ENCODE measurements at places on chromosomes 7 and 10.

DNA sequence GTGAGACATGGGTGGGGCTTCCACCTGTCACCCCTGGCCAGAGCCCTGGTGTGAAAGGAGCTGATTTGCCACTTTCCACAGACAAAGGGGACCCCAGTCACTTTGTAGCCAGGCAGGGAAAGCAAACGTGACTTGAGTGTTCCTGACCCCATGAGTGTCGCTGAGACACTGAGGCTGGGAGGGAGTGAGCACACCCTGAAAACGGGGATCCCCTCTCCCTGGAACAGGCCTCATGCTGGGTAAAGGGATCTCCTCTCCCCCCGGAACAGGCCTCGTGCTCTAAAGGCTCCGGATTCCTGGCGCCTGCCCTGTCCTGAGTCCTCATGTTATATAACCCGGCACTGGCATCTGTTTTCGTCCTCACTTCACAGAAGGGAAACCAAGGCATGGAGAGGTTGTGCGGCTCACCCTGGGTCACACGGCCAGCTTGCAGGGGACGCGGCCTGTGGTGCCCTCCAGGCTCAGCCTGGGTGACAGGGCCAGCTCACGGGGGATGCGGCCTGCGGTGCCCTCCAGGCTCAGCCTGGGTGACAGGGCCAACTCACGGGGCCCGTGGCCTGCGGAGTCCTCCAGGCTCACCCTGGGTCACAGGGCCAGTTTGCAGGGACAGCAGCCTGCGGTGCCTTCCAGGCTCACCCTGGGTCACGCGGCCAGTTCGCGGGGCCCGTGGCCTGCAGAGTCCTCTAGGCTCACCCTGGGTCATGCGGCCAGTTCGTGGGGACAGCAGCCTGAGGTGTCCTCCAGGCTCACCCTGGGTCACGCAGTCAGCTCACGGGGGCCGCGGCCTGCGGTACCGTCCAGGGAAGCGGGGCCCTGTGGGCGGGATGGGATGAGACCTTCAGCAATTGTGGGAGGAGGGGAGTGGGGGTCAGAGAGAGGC, 104.7 kb downstream of the PDGFA start:
- DNase-seq: no peak

- DNase-seq: no peak
These were observed 3.0 kb upstream of the HMX2 start for GRCh38 chr10:123144697-123145541.

DNA sequence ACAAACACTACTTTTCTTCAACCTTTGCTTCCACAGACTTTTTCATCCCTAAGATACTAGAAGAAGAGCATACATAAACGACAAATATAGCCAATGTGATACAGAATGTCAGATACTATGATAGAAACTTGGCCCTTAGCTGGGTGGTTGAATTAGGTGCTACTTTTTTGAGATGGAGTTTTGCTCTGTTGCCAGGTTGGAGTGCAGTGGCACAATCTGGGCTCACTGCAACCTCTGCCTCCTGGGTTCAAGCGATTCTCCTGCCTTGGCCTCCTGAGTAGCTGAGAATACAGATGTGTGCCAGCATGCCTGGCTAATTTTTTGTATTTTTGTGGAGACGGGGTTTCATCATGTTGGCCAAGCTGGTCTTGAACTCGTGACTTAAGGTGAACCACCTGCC, 3.5 kb downstream of the PPIA start:
- no peak for DNase-seq

- no peak for DNase-seq
These were observed 67.1 kb downstream of the LSMEM1 start for GRCh38 chr7:112547916-112548315.

- no peak for DNase-seq
These were observed 88.4 kb downstream of the POLR1F start for GRCh38 chr7:19620470-19620869.

DNA sequence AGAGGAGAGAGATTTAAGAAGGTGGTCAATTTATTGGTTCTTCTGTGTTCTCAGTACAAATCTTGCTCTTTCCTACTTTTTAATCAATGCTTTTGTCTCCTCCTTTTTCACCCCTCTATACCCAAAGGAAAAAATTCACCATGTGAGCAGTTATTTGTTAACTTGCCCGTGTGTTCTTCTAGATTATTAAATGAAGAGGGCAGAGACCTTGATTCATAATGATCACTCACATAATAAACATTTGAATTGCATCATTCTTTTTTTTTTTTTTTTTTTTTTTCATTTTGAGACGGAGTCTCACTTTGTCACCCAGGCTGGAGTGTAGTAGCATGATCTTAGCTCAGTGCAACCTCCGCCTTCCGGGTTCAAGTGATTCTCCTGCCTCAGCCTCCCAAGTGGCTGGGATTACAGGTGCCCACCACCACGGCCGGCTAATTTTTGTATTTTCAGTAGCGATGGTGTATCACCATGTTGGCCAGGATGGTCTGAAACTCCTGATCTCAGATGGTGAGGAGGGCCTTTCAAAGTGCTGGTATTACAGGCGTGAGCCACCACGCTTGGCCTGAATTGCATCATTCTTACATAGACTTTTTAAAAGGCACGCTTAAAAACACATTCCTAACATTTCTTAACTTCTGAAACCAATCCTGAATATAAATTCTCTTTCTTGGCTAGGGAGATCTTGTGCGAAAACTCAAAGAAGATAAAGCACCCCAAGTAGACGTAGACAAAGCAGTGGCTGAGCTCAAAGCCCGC, 3.6 kb downstream of the GARS1 start:
- no peak for DNase-seq

- DNase-seq: no peak
These were observed 153.3 kb downstream of the ELMO1 start for GRCh38 chr7:37295401-37295800.

DNA sequence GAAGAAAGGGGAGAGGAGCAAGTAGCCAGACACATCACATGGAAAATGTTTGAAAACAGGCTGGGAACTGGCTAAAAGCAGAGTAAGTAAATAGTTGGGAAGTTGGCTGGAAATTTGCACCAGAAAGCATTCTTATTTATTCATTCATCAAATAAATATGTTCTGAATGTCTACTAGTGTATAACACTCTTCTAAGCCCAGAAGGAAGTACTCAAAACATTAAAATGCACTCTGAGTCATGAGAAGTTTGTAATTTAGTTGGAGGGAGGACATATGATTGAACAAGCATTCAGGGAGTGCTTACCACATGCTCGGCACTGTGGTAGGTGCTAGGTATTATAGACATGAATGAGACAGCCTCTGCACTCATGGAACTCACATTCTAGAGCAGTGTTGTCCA, 37.0 kb upstream of the CNNM1 start:
- DNase-seq: no peak

GRCh38 chr7:140596519-140597427, 43.8 kb downstream of the DENND2A start:
- no peak for DNase-seq

DNA sequence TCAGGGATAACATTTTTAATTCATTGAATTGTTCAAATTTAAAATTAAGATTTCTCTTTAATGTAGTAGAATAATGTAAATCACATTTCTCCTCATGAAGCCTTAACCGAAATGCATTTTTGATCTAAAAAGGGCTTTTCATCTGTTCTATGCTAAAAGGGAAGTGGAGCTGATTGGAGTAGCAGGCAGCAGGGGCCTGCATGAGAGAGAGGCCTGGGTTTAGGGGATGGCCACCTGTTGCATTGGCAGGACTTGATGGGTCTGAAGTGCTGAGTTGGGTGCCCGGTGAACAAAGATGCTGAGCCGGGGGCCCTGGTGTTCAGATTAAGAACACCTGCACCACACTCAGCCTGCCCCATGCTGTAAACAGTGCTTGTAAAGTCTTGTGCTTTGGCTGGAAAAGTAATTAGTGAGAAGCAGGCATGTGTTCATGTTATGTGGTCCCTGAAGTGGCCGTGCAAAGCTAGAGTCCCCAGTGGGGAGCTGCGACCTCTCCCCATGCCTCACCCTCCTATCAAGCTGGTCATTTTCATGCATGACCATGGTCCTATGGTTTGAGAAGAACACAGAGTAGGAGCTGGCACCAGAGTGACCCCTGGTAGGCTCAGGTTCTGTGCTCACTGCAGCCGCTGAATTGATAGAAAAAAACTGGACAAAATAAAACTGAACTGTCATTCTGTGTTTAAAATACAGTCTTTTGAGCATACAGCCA, 124.3 kb downstream of the ADCY1 start:
- DNase-seq: no peak

DNA sequence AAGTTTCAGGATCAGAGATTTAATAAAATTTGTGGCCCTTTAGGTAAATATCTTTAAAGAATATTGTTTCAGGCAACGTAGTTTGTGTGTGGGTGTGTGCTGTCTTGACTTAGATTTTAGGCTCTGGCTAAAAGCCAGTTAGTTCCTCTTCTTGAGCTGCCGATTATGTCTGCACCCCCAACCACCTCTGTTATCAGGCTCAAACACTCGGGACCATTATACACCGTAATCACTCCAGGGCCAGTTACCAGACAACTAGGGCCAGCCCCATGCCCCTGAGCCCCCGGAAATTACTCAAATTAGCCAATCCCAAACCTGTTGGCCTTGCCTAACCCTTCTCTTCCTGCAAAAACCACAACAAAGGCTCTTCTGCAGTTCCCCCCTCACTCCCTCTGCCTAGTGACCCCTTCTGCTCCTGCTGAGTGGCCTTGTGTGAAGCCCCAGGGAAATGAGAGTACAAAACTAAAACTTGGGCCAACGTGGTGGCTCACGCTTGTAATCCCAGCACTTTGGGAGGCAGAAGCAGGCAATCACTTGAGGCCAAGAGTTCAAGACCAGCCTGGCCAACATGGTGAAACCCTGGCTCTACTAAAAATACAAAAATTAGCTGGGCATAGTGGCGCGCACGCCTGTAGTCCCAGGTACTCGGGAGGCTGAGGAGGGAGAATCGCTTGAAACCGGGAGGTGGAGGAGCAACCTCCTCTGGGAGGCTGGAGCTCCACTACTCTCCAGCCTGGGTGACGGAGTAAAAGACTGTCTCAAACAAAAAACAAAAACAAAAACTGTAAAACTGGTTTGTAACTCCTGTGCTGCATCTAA, 9.2 kb upstream of the HNRNPF start:
- no peak for DNase-seq

- DNase-seq: no peak
These were observed 50.5 kb upstream of the TCF7L2 start for GRCh38 chr10:112899391-112900065.

GRCh38 chr10:70169649-70170364, 507 bp downstream of the SAR1A start:
- DNase-seq: no peak

DNA sequence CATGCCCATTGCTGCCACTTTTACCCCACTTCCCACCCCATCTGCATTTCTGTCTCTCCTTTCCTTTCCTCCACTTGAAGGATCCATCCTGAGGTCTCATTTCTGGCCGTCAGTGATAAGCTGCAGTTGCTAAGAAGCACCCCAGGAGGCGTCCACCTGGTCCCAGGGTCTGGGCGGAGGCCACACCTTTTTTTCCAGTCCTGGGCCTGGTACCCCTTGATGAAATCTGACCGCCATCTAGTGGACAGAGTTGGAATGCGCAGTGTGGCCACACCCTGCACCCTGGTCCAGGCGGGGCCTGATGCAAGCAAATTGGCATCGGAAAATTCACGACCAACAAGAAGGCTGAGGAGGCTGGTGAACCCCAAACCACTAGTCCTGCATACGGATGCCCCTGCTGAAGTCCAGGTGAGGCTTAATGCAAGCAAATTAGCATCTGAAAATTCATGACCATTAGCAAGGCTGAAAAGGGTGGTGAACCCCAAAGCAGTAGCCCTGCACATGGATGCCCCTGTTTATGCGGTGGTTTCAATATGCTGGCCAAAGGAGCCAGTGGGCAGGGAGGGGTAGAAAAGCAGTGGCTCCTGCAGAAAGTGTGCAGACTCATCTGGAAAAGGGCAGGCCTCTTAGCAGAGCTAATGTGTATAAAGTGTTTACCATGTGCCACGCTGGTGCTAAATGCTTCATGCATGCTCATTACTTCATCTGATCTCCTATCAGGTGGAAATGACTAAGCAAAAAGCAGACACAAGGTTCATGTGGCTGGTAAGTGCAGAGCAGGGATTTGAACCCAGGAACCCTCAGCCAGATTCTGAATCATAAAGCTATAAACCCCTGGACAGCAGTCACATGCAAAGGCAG, 43.2 kb downstream of the GPAM start:
- peak; percentile 39 for DNase-seq

GRCh38 chr7:23396222-23397015, 73.9 kb downstream of the IGF2BP3 start:
- no peak for DNase-seq

GRCh38 chr10:28995497-28995896, 293.4 kb upstream of the LYZL1 start:
- DNase-seq: no peak

- no peak for DNase-seq
These were observed 29.8 kb downstream of the MTURN start for GRCh38 chr7:30164567-30164966.

DNA sequence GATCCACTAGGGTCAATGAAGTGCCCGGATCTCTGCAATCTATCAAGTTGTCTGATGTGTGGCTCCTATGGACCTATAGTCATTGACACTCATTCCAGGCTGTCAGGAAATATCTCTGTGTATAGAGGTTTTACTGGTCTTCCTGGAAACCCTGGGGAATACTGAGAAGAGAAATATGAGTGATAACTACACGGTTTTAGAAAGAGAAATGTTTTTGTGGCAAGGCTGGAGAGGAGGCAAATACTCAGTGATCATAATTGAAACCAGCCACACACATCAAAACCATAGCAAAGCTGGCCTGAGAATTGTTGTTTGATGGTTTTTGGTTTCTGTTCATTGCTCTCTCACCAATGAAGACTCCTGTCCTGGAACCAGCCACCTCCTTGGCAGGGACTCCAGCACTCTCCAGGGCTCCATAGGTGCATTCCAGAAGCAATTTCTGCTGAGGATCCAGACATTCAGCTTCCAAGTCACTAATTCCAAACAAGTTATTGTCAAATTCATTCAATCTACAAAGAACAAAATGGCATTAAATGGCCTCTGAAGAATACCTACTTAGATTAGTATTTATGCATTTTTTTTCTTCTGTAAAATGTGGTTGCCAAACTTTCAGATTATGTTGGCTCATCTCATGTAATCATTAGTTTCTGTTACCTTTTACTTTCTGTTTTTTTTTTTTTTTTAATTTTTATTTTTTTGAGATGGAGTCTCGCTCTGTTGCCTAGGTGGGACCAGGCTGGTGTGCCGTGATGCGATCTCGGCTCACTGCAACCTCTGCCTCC, 108.6 kb upstream of the ABI1 start:
- no peak for DNase-seq

Measured in stimulated activated CD4-positive, alpha-beta T cell treated with anti-CD3 and anti-CD28 coated beads, Interleukin-1b, Interleukin-23, amount 100 ng/mL, for 1 hour (primary cell).